Uterine smooth muscle cell (primary cell): ENCODE measurements at places on chromosomes 1 and 21. TPM values are rescaled to one million over a fixed set of nuclear protein-coding genes. Genes with fewer than 3 reads are reported as not detected.

C1orf185 gene
- not detected in 2 replicates for total RNA-seq

UMODL1 gene
- total RNA-seq: 0.12 TPM in 1 of 2 replicates, not detected in the other

HSPA6 gene
- 1.9 and 4.6 TPM in 2 replicates for total RNA-seq

LRRIQ3 gene
- total RNA-seq: 0.12 and 0.77 TPM in 2 replicates

ANGPTL3 gene
- not detected in 2 replicates for total RNA-seq

ATG4C gene
- total RNA-seq: 9.8 and 11.5 TPM in 2 replicates

ADAM30 gene
- total RNA-seq: not detected in 2 replicates

CLIC4 gene
- 311 and 449 TPM in 2 replicates for total RNA-seq

PEAR1 gene
- total RNA-seq: 1.3 and 1.6 TPM in 2 replicates

RGL1 gene
- 18.0 and 19.5 TPM in 2 replicates for total RNA-seq

CDA gene
- 1.2 and 4.0 TPM in 2 replicates for total RNA-seq

MATN1 gene
- not detected in 2 replicates for total RNA-seq

SPATA17 gene
- total RNA-seq: 0.33 and 0.50 TPM in 2 replicates

FALEC gene
- total RNA-seq: 0.25 and 0.77 TPM in 2 replicates

CRNN gene
- total RNA-seq: not detected in 2 replicates

FMO5 gene
- total RNA-seq: 0.75 and 0.77 TPM in 2 replicates

UBL4B gene
- total RNA-seq: not detected in 2 replicates

HAO2 gene
- total RNA-seq: not detected in 2 replicates

SERPINC1 gene
- total RNA-seq: 0.12 TPM in 1 of 2 replicates, not detected in the other

PTPRU gene
- total RNA-seq: 19.1 and 22.5 TPM in 2 replicates

MSH4 gene
- 0.11 and 0.25 TPM in 2 replicates for total RNA-seq

COL11A1 gene
- 121 and 214 TPM in 2 replicates for total RNA-seq

PTPN22 gene
- total RNA-seq: 0.66 and 0.75 TPM in 2 replicates

LRRC53 gene
- not detected in 2 replicates for total RNA-seq

GPR25 gene
- not detected in 2 replicates for total RNA-seq

TMEM35B gene
- total RNA-seq: 25.3 and 33.9 TPM in 2 replicates

PPCS gene
- 31.6 and 35.3 TPM in 2 replicates for total RNA-seq

FCRLA gene
- total RNA-seq: 0.62 and 3.5 TPM in 2 replicates

SLAMF9 gene
- not detected in 2 replicates for total RNA-seq

MYOG gene
- not detected in 2 replicates for total RNA-seq

WDR4 gene
- total RNA-seq: 16.7 and 19.9 TPM in 2 replicates

SDC3 gene
- total RNA-seq: 7.7 and 10.5 TPM in 2 replicates

ANKRD34A gene
- 0.33 and 0.50 TPM in 2 replicates for total RNA-seq

HSPA13 gene
- total RNA-seq: 112 and 135 TPM in 2 replicates

CELA3A gene
- not detected in 2 replicates for total RNA-seq

SPRR2B gene
- not detected in 2 replicates for total RNA-seq

LCE1B gene
- not detected in 2 replicates for total RNA-seq

HMGCS2 gene
- not detected in 2 replicates for total RNA-seq

ARHGEF16 gene
- total RNA-seq: 0.11 TPM in 1 of 2 replicates, not detected in the other

S100A5 gene
- 0.66 TPM in 1 of 2 replicates, not detected in the other for total RNA-seq

AKT3 gene
- total RNA-seq: 46.9 and 66.9 TPM in 2 replicates

DNALI1 gene
- total RNA-seq: 2.7 and 3.6 TPM in 2 replicates

HCRTR1 gene
- not detected in 2 replicates for total RNA-seq

KPRP gene
- total RNA-seq: not detected in 2 replicates
